ENCODE measurements at places on chromosomes 5 and 9.

- DNase-seq: no peak
Observed at GRCh38 chr5:6861036-6861435, 147.8 kb downstream of the TENT4A start.

GRCh38 chr5:7010591-7010990 is 297.4 kb downstream of the TENT4A start:
- DNase-seq: no peak

DNA sequence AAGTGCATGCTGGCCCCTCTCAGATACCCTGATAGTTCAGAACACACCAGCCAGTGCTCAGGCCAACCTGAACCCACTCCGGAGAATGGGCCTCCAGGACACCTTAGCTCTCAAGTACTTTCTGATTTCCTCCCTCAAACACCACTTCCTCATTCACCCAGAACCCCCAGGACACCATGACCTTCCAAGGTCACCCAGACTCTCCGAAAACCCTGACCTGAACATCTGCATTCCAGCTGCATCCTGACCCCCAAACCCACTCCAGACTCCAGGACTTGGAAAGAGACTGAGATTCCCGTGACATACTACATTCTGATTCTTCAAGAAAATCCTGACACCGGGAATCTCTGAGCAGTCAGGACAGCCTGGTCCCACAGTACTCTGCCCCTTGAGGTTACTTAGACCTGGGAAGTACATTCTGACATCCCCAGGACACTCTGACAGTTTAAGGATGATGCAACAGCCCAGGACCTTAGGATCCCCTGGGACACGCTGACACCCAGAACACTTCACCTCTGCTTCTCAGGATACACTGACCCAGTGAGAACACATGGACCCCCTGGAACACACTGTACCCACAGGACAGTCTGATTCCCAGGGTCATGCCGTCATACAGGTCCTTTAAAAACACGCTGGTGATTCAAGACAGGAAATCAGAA is 747 bp upstream of the PROP1 start:
- DNase-seq: no peak

DNA sequence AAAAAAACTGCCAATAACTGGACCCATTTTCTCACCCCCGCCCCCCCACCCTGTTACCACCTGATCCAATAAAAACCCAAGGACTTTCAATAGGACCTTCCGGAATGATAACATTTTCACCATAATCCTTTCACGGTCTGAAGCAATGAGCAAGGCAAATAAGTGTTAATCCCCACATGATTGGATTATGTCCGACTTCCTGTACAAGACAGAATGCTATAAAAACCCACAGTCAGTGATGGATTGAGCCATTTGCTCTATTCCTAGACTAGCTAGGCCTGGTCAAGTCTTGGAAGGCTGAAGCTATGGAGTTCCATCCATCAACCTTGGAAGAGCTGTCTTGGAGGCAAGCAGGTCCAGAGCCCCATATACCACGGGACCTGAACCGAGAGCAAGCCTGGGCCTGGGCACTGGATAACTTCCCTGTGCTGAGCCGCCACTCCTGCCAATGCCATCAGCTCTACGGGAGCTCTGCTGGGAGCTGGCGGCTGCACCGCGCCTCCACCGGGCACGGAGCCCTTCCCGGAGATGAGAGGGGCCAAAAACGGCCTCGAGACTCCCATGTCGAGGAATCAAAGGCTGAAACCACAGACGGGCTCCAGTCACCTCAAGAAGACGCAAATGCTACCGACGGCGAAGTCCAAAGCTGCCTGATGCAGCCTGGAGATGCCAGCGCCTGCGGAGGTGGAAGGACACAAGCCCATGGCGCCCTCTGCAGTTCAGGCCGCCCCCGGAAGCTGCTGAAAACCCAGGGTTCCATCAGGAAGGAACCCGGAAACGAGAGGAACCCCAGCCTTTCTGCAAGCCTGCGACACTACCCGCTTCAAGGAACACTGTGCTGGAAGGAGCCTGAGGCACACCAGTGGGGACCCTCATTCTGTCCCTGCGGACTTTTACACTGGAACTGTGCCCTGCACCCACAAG is 69.2 kb downstream of the ANXA2R start:
- no peak for DNase-seq

- no peak for DNase-seq
Observed at GRCh38 chr9:136979769-136980587, 2.7 kb downstream of the PTGDS start.

- DNase-seq: no peak
Observed at GRCh38 chr9:87505869-87506678, 8.4 kb downstream of the DAPK1 start.

DNA sequence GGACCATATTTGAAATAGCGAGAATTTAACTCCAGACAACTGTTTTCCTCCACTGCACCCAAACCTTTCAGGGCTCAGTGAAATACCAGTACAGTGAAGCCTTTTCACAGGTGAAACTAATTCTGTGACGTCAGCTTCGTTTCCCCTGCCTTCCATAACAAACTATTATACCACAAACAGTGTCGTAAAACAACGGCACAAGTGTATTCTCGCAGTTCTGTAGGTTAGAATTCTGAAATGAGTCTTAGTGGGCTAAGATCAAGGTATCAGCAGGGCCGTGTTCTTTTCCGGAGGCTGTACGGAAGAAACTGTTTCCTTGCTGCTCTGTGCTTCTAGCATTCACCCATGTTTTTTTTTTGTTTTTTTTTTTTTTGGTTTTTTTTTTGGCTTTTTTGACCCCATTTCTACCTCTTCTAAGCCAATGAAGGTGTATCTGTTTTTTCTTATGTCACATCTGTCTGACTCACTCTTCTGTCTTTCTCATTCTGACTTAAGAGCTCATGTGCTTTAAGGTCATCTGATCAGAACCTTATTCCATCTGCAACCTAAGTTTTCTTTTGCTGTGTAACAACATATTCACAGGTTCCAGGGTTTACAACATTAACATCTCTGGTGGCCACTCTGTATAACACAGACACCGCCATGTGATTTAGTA is 20.1 kb downstream of the ISOC1 start:
- no peak for DNase-seq

DNA sequence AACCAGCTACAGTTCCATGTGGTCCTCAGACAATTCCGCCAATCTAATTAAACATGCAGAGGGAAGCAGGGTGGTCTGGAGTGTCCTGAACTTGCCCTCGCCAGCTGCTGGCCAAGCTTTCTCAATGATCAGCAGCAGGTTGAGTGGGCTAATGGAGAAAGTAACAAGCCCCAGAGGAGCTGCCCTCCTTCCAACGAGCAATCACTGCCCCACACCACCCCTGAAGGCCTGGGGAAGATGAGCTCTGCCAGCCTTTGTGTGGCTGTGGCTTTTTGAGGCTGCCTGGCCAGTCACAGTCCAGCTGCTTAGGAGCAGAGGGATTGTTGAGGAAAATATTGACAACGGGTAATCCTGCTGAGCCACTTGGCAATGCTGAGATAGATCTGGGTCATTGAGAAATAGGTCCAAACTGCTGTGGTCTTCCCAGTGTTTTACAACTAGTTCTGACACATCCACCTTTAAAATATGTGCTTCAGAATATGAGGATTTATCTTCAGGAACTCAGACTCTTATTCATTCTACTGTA is 107.3 kb downstream of the CD180 start:
- DNase-seq: no peak

DNA sequence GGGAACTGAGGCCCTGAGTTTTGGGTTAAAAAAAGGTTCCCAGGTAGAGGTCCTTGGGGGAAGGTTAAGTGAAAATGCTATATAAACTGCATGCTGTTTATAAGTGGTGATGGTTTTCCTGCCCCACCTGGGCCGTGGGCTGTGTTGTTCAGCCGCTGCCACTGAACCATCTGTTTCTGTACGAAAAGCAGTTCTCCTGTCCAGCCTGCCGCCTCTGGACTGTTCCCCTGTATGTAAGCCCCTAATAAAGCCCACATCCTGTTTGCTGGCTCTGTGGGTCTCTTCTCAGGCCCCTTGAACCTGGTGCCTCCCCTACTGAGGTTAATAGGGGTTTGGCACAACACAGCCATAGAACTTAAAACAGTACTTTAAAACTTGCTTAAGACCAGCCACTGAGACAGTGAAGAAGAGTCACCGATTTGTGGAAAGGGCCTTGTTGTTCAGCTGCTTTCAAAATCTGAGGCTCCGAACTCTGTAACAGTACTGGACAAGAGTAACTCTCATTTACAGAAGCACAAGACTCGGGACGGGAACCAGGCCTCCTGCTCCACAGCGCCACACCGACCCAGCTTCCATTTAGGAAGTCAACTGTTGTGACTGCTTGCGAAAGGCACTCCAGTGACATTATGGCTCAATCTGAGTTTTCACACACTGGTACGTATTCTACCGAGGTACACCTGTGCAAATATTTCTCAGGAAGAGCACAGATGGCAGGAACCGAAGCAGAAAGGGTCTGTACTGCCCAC is 192.5 kb downstream of the CDK5RAP2 start:
- DNase-seq: no peak

- DNase-seq: no peak
Observed at GRCh38 chr5:107153283-107153682, 517.5 kb downstream of the EFNA5 start.

DNA sequence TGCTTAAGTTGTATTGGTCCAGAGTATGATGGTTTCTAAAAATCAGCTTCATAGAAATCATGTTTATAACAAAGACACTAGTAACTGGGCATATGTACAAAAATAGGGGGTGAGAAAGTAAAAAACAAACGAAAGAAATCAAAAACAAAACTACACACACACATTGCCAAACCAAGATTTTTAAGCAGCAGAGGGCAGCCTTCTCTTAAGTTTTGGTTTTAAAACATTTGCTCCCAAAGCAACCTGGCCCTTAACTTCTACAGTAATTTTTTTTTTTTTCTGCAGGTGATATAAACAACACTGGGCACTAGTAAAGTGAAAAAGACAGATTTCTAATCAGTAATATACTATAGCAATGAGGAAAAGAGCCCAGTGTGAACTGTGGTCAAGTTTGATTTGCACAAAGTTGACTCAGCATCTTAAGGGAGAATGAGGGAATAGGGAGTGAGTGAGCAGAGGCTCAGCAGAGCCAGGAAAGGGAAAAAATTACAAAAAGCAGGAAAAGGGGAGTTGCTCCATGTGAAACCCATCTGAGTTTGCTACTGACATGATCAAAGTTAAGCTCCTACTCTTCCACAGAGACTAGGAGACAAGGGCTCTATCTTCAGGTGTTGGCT is 13.4 kb upstream of the GAPT start:
- no peak for DNase-seq
